ENCODE measurements at places on chromosomes 1 and 21. TPM values are rescaled to one million over a fixed set of nuclear protein-coding genes. Genes with fewer than 3 reads are reported as not detected.

SELL gene
- total RNA-seq, result 17.0 TPM

SMIM1 gene
- total RNA-seq, result 16.1 TPM

SPRR2E gene
- not detected for total RNA-seq

SH2D5 gene
- not detected for total RNA-seq

VPS45 gene
- total RNA-seq, result 29.9 TPM

CFAP107 gene
- not detected for total RNA-seq

OR14A16 gene
- total RNA-seq, result not detected

IFI44L gene
- total RNA-seq, result 24.2 TPM

ZFP69B gene
- 0.76 TPM for total RNA-seq

KMO gene
- 11.2 TPM for total RNA-seq

ARHGAP30 gene
- total RNA-seq, result 59.7 TPM
